Activated effector memory CD4-positive, alpha-beta T cell treated with anti-CD3 and anti-CD28 coated beads, Interleukin-2, amount 50 U/mL, for 16 hours (primary cell): ENCODE measurements at places on chromosomes 12 and 14.

GRCh38 chr12:120939523-120939922 is 35.4 kb upstream of the SPPL3 start:
- no peak for DNase-seq

GRCh38 chr12:9699898-9700605 is 30.5 kb downstream of the CLEC2D start:
- no peak for DNase-seq

DNA sequence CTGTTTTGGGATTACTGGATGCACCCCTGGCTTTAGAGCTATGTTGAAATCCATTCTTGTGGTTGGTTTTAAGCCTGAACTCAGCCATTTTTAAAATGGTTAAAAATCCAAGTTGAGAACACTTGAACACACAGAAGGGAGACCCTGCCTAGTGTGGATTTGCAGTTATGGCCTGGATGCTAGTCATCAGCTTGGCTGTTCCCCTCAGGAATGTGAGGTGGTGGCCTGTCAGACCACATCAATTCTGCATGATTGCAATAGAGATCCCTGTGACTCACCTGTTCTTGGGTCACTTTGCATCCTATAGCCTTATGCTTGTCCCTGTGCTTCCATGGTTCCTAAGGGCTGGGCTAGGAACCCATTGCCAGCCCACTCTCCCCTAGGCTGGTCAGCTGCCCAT is 454.1 kb downstream of the ATP23 start:
- DNase-seq, result no peak

DNA sequence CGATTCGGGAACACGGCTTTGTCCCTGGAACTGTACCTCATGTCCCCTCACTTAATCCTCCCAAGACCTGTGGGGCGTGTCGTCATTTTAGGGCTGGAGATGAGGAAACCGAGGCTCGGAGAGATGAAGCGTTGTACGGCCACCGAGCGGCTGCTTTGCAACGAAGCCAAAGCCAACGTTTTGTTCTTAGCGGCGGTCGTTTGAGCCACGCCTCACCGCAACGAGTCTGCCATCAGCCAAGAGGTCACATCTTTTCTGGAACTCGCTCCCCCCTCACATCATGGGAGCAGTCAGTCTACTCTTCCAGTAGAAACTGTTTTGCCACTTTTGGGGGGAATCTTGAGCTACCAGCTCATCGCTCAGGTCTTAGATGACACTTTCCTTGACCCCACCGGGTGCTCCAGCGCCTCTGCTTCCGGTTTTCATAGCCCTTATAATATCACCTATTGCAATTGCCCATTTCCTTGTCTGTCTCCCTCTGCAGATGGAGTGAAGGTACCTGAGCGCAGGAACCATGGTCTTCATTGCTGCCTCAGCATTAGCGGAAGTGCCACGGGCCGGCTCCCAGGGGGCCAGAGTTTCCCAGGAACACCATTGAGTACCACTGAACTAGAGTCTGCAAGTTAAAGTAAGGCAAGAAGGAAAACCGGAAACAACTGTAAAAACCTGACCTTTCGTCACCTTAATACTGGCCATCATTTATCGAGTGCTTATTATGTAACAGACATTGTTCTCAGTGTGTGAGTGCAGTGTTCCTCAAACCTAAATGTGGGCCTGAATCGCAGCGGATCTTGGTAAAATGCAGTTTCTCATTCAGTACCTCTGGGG is 19.6 kb downstream of the NINJ2 start:
- peak; percentile 64 for DNase-seq

DNA sequence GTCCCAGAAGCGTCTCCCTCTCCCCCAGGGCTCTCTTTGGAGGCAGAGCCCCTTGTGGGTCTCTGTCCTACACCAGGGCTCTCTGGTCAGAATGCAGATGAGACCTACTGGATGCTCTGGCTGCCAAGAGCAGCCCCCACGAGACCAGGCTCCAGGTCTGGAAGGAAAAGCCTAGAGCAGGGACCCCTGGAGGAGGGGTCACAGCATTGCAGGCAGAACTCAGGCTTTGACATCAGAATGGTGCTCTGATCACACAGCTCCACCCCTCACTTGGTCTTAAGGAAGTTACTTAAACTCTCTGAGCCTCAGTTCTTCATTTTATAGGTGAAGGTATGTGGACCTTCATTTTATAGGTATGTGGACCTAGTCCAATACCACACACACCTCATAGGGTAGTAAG is 83.1 kb downstream of the ARL6IP4 start:
- DNase-seq, result no peak
